ENCODE measurements at places on chromosomes 16 and 17. TPM values are rescaled to one million over a fixed set of nuclear protein-coding genes. Genes with fewer than 3 reads are reported as not detected.
A peak's percentile ranks its signal among the peaks of the same experiment; 100 is the strongest.

DNA sequence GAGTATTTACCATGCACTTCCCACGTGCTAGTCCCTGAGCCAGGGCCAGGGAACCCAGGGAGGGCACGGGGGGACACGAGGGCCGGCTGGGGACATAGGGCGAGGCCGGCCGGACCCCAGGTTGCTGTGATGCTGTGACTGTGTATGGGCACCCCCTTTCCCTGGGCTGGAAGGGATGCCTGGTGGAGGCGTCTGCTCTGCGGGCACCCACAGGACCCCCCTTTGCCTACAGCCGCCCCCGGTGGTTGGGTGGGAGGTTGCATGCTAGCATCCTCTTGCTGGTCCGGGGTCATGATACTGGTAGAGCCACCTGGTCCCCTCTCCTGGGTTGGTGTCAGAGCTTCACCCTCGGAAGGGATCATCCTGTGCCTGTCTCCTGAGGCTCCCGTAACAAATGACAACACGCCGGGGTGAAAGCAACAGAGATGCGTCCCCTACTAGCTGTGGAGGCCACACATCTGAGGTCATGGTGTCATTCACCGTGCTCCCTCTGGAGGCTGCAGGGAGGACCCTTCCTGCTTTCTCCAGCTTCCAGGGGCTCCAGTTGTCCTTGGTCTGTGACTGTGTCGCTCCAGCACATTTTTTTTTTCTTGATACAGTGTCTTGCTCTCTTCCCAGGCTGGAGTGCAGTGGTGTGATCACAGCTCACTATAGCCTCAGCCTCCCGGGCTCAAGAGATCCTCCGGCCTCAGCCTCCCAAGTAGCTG, 3.1 kb upstream of the CIAO3 start:
- DNase-seq: no peak

GRCh38 chr16:83271970-83272575, 535.7 kb upstream of the HSBP1 start:
- no peak for DNase-seq

The PDIA2 gene
- total RNA-seq: 2.5 TPM

DNA sequence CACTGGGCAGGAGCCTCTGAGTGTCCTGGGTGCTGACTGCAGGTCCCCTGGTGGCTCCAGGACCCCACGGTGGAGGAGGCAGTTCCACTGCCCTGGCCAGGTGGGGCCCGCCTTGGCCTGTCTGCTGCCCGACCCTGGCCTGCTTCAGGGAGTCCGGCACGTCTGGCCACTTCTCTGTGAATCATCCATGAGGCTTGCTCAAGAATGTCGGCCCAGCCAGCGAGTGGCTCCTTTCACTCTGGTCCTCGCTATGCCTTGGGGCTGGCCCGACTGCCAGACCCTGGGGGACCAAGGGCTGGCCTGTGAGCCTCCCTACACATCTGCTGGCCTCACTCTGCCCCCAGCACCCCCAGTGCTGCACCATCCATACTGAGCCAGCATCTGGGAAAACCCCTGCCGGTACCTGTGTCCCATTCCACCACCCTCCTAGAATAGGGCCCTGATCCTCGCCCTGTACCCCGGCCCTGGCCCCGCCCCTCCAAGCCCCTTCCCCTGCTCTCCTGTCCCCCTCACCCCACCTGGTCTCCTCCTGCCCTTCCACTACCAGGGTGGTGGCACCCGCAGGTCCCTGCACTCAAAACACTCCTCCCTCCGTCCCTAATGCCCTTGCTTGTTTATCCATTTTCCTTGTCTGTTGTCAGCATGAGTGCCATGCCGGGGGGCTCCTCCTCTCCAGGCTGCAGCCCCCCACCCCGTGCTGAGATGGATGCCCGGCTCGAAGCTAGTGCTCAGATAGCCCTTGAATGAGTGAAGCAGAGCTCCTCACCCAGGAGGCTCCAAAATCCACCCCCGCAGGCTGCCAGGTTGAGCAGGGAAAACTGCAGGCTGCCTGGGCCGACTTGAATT, 35.5 kb downstream of the ADCY7 start:
- peak; percentile 45 for DNase-seq

The KCNJ12 gene
- total RNA-seq: 10.0 TPM

DNA sequence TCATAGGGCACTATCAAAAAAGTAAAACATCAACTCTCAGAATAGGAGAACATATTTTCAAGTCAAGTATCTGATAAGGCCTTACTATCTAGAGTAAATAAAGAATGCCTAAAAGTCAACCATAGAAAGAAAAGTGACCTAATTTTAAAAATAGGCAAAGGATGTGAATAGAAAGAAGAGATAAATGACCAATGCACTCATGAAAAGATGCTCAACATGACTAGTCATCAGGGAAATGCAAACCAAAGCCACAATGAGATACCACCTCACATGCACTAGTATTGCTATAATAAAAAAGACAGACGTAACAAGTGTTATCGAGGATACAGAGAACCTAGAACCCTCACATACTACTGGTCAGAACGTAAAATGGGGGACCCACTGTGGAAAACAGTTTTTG, 90.8 kb downstream of the DYNLRB2 start:
- no peak for DNase-seq

DNA sequence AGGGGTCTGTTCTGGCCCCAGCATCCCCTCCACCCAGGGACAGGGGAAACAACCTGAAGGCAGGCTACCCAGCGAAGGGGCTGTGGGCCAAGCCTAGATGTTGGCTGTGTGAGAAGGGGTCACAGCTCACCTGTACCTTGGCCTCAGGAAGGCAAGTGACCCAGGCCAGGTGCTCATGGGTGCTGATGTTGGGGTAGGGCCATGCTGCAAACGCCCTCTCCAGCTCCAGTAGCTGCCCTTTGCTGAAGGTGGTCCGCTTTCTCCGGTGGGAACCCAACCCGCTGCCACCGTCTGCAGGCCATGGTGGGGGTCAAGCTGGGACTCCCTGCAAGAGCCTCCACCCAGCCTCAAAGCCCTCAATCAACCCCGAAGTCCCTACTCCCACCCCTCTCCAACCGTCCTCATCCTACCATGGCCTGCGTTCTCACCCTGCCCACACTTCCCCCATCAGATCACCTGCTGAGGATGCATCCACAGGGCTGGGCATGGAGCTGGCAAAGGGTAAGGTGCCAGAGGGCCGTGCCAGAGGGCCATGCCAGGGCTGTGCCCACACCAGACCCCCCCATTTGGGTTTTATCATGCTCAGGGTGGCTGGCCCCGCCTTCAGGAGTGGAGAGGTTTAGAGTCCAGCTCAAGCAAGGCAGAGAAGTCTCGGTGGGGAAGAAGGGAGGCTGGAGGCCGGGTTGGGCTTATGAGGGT, at the start of gene SEBOX:
Gene SEBOX, minus strand, starts transcription at position 535 of the 699 bp plus-strand sequence. Its CDS starts 48 bp downstream, at position 487.
- DNase-seq: no peak

The KRT28 gene
- total RNA-seq: not detected

- no peak for DNase-seq
Observed at GRCh38 chr16:9099131-9099625, 7.7 kb downstream of the HAPSTR1 start.

The TMEM97 gene
- total RNA-seq: 5.5 TPM

DNA sequence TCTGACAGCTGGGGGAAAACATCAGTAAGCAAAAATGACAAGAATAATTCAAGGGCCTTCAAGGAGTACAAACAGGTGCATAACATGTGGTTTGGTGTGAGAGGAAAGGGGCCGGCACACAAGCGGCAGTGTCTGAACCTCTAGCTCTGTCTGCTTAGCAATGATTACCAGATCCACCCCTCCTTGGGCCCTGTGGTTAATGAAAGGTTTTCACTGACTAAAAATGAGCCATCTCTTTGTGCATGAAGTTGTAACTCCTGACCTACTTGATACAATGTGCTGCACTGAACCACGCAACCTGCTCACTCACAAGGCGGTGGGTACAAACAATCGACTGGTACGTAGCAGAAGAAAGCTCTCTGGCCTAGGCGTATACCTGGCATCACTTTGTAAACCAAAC, 15.1 kb downstream of the FAM117A start:
- DNase-seq: no peak

The KREMEN2 gene
- total RNA-seq: not detected

The CHD9 gene
- total RNA-seq: 49.4 TPM

The WNT9B gene
- total RNA-seq: 20.7 TPM

- DNase-seq: no peak
Observed at GRCh38 chr17:1298606-1299005, 19.1 kb downstream of the TRARG1 start.

The CHD9NB gene
- total RNA-seq: 0.50 TPM

The KRTAP4-9 gene
- total RNA-seq: not detected

GRCh38 chr16:3638916-3639644, 15.4 kb upstream of the DNASE1 start:
- DNase-seq: no peak

- no peak for DNase-seq
Observed at GRCh38 chr17:17254036-17254435, 17.1 kb upstream of the FLCN start.

- no peak for DNase-seq
Observed at GRCh38 chr17:66290101-66290722, 12.2 kb upstream of the PRKCA start.

The UNC13D gene
- total RNA-seq: 26.8 TPM

The AURKB gene
- total RNA-seq: 1.3 TPM

DNA sequence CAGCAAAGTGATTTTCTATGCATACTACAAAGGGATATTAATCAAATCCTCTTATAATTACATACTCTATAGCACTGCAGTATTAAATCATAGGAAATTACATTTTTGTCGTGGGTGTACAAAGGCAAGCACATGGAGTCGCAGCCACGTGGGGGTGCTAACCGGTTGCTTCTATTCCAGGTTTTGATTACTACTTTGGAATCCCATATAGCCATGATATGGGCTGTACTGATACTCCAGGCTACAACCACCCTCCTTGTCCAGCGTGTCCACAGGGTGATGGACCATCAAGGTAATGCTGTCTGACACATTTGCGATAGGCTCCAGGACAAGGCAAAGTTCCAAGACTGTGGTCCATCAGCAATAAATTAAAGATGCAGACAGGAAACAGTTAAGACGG, 60.1 kb downstream of the ARSG start:
- DNase-seq: peak; percentile 77

The MPP2 gene
- 8.7 TPM for total RNA-seq

- DNase-seq: no peak
Observed at GRCh38 chr17:60819447-60820130, 141.9 kb downstream of the BCAS3 start.

DNA sequence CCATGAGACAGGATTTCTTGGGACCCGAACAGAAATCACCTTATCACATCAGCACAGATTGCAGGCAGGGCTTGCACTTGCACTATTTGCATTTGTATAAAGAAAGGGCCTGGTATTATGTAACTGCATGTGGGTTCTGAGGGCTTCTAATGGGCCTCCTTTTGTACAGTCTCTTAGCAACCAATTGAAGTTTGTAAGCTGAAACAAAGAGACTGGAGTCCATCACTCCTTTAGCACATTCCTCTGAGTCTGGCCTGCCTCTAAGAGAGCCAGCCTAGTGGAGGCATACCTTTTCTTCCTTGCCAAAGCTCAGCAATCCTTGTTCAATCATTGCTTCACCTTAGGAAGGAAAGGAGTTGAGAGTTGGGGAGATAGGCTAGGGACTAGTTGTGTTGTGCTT, 387.1 kb downstream of the XYLT1 start:
- DNase-seq: no peak

DNA sequence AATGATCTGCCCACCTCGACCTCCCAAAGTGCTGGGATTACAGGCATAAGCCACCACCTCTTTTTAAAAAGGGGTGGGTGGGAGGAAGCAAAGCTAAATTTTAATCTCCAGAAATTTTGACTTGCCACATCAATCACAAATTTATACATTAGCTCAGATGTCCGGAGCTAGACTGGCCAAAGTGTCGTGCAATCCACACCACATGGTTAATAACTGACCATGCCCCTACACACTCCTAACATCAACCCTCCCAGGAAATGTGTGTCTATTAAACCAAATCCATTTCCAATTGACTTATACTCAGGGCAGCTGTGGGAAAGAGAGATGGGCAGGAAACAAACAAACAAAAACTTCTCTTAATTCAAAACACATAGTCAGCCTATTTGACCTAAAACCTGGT, 29.9 kb downstream of the SMURF2 start:
- no peak for DNase-seq
